ENCODE measurements at places on chromosomes 7 and 10. TPM values are rescaled to one million over a fixed set of nuclear protein-coding genes. Genes with fewer than 3 reads are reported as not detected.
A peak's percentile ranks its signal among the peaks of the same experiment; 100 is the strongest.

DNA sequence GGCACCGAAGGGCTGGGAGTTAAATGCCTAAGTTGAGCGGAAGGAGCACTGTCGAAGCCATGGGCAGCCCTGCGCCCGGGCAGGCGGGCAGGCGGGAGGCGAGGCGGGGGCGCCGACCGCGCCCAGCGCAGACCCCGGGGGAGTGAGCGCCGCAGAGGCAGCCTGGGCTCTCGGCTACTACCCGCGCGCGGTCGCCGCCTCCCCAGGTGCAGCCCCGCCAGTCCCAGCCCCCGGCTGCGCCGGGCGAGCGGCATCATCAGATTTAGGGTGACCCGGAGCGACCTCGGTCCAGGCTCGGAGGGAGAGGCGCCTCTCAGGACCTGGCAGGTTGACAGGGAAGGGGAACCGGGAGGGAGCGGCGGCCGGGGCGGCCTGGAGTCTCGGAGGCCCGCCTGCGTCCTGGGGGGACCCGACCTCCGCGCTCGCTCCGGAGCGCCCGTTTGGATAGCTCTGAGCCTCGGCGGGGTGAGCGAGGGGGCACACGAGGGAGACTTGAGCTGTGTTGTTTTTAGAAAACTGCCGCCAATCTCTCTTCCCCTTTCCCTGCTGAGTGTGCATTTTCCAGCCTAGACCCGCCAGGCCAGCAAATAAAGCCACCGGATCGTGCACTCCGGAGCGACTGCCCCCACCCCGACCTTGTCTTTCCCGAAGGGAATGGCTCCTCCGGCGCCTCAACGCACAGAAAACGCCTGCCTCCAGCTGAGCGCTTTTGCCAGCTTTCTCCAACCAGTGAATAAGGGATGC, 2.3 kb upstream of the NRP1 start:
- H3K27me3 ChIP-seq = no peaks in the 10 kb centered on the region
- peaks cover 22% of the 10 kb centered on the region for H3K36me3 ChIP-seq
- H3K27ac ChIP-seq = peak overlapping the region; percentile 96
- peaks cover 57% of the 10 kb centered on the region for H3K4me1 ChIP-seq

- H3K4me1 ChIP-seq = peaks cover 66% of the 10 kb centered on the region
- peak overlapping the region; percentile 8 for H3K27ac ChIP-seq
- no peak overlapping the region for H3K4me3 ChIP-seq
- H3K27me3 ChIP-seq = no peaks in the 10 kb centered on the region
- peaks cover 24% of the 10 kb centered on the region for H3K36me3 ChIP-seq
Measured at GRCh38 chr7:24751484-24751883, 5.8 kb downstream of the GSDME start.

DNA sequence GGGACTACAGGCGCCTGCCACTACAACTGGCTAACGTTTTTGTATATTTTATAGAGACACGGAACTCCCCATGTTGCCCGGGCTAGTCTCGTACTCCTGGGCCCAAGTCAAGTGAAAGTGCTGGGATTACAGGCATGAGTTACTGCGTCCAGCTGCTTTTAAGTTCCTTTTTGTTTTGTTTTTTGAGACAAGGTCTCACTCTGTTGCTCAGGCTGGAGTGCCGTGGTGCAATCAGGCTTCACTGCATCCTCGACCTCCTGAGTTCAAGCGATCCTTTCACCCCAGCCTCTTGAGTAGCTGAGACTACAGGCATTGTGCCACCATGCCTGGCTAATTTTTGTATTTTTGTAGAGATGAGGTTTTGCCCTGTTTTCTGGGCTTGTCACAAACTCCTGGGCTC, 155.0 kb downstream of the GALNT17 start:
- no peaks in the 10 kb centered on the region for H3K36me3 ChIP-seq
- H3K27me3 ChIP-seq = no peaks in the 10 kb centered on the region
- no peak overlapping the region for H3K27ac ChIP-seq

GRCh38 chr10:34097682-34098081, 717.4 kb downstream of the PARD3 start:
- H3K4me1 ChIP-seq = peaks cover 18% of the 10 kb centered on the region
- H3K36me3 ChIP-seq = no peaks in the 10 kb centered on the region
- DNase-seq = no peak
- no peak overlapping the region for H3K4me3 ChIP-seq
- peaks cover 10% of the 10 kb centered on the region for H3K27me3 ChIP-seq

DNA sequence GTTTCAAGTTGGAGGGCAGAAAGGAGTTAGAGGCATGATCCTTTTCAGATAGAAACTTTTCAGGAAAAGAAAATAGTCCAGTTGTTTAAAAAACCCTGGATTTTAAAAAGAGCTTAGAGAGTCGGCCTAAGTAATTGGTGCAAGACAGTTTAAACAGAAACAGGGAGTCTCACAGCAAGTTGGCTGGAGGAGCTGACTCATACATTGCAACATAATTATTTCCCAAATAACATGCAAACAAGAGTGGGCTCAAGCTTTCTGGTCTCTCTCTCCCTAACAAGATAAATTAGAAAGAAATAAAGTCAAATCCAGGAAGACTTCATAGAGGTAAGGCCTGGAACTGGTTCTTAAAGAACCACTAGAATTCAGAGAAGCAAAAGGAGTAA, 100.3 kb upstream of the AGBL3 start:
- H3K27me3 ChIP-seq = peaks cover 62% of the 10 kb centered on the region
- peak overlapping the region; percentile 93 for H3K27ac ChIP-seq
- peaks cover 56% of the 10 kb centered on the region for H3K36me3 ChIP-seq
- peaks cover 90% of the 10 kb centered on the region for H3K4me1 ChIP-seq

DNA sequence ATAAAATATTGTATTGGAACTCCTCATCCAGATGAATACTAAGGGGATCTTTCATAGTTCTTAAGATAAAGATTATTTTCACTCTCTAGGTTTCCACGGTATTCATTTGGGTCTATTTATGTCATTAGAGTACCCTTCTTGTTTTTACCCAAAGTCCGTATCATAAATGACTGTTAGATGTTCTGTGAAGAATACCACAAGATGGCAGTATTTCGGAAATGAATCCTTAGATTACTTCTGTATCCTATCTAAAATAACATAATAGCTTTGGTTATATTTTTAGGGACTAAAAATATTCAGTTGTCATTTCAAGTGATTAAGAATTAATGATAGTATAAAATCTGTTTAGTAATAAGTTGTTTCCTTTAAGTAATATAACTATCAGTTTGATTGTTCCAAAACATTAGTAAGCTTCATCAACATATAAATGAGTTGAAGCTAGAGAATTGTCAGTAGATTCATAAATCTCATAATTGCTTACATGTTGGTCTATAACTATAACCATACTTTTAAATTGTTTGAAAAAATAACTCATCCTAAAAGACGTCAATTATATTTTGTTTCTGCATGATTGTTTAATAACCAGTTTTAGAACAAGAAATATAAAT, 337.5 kb upstream of the KCND2 start:
- no peaks in the 10 kb centered on the region for H3K4me1 ChIP-seq
- no peaks in the 10 kb centered on the region for H3K36me3 ChIP-seq
- no peak overlapping the region for H3K4me3 ChIP-seq

DNA sequence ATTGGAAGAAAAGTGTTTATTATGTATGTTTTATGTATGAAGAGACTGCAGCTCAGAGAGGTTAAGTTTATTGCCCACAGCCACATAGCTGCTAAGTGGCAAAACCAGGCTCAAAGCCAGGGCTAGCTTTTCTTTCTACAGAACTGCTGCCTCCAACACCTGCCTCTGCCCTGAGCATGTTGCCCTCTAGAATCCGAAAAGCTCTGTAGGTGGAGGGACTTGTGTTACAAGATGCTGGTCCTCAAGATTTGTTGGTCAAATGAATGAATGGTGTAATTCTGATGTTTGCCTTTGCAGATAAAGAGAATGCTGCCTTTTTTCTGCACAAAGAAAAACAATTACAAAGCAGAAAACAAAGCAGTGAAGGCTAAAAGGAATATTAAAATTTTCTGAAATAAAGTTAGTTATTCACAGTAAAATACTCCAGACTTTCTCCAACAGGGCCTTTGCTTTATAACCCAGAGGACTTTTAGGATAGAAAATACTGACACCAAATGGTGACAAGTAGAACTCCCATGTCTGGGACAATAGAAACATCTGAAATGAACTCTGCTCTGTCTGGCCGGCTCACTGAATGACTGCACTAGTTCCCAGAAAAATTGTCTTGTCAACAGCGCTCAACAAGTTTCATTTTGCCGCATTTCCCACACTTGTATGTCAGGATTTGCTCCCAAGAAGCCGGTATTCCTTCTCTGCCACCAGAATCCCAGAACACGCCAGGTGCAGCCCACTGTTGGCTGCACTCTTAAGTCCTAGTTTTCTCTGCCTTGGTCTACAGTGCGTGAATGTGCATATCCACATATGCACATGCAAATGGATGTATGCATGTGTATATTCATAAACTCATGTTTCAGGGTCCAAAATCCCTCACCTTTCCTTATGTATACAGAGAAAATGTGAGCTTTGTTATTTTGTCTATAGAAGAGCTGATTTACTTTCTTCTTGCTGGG, 11.0 kb upstream of the DNTT start:
- peaks cover 4% of the 10 kb centered on the region for H3K27me3 ChIP-seq
- H3K4me3 ChIP-seq = no peak overlapping the region
- no peak overlapping the region for H3K27ac ChIP-seq

DNA sequence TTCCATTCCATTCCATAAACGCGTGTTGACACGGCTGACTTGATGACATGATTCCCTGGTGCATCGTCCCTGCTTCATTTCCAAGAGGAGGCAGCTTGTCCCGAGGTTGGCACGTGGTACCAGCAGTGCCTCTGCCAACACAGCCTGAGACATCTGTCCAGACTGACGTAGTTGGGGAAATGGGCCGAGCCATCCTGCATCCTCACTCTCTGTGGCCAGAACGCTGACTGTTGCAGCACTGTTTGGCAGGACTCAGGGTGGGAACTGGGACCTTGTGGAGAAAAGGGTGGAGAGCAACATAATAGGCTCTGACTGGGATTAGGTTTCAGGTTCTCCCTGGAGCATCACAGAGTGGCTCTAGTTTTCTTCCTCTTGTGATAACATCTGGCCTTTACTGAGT, 118.6 kb upstream of the BTBD16 start:
- H3K27ac ChIP-seq = peak overlapping the region; percentile 47
- peaks cover 62% of the 10 kb centered on the region for H3K4me1 ChIP-seq
- no peak overlapping the region for H3K4me3 ChIP-seq

GRCh38 chr10:76303682-76304316, 872.4 kb downstream of the LRMDA start:
- peaks cover 47% of the 10 kb centered on the region for H3K4me1 ChIP-seq
- peaks cover 7% of the 10 kb centered on the region for H3K36me3 ChIP-seq
- H3K27me3 ChIP-seq = peaks cover 2% of the 10 kb centered on the region
- no peak overlapping the region for H3K4me3 ChIP-seq
- DNase-seq = peak; percentile 71
- H3K27ac ChIP-seq = no peak overlapping the region

GRCh38 chr10:48651839-48652238, 32.8 kb upstream of the WDFY4 start:
- H3K4me3 ChIP-seq = no peak overlapping the region
- H3K27me3 ChIP-seq = no peaks in the 10 kb centered on the region
- peaks cover 61% of the 10 kb centered on the region for H3K4me1 ChIP-seq
- peaks cover 26% of the 10 kb centered on the region for H3K36me3 ChIP-seq
- DNase-seq = no peak

DNA sequence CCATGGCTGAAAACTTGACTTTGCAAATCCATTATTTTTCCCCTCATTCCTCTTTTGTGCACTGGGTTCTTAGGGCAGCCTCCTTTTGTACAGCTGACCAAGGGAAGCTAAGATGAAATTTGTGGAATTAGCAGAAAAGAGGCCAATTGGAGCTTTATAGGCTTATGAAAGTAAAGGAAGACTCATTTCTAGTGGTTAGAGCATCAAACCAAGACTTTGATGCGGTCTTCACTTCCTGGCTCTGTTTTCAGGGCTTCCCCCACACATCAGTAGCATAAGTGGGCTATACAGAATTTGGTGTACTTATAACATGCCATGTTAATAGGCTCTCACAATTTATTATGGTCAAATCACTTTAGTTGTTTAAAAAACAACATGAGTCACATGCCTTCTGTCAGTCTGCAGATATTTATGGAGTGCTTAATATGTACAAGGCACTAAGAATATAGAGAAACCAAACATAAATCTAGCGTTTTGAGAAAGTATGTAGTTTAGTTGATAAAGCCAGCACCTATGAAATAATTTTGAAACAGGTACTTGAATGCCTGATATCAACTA, 5.7 kb downstream of the AUTS2 start:
- H3K27me3 ChIP-seq = peaks cover 1% of the 10 kb centered on the region
- DNase-seq = no peak
- H3K36me3 ChIP-seq = no peaks in the 10 kb centered on the region
- no peak overlapping the region for H3K27ac ChIP-seq
- no peak overlapping the region for H3K4me3 ChIP-seq
- no peaks in the 10 kb centered on the region for H3K4me1 ChIP-seq

GRCh38 chr10:90414926-90415325, 442.9 kb downstream of the HTR7 start:
- no peak overlapping the region for H3K4me3 ChIP-seq
- H3K27ac ChIP-seq = no peak overlapping the region
- H3K36me3 ChIP-seq = no peaks in the 10 kb centered on the region
- H3K27me3 ChIP-seq = no peaks in the 10 kb centered on the region

- H3K4me1 ChIP-seq = peaks cover 20% of the 10 kb centered on the region
- no peak for DNase-seq
- H3K4me3 ChIP-seq = no peak overlapping the region
- peaks cover 7% of the 10 kb centered on the region for H3K27me3 ChIP-seq
- H3K36me3 ChIP-seq = no peaks in the 10 kb centered on the region
Measured at GRCh38 chr10:4887501-4887900, 61.5 kb downstream of the AKR1E2 start.

DNA sequence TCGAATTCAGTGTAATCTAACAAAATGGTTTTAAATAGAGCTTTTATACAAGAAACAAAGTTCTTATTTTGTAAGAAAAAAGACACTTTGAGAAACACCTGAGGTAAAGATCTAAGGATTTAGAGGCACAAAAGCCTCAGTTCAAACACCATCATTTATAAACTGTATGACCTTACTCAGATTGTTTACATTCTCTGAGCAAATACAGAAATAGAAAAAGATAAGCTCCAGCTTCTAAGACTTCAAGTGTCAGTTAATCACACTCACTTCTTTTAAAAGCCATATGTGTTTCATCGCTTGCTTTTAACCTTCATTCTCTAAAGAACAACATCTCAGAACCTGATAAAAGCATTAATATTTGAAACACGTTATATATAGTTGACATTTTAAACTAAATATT, 27.9 kb downstream of the CADPS2 start:
- H3K4me1 ChIP-seq = no peaks in the 10 kb centered on the region
- no peak overlapping the region for H3K4me3 ChIP-seq
- no peaks in the 10 kb centered on the region for H3K36me3 ChIP-seq
- H3K27me3 ChIP-seq = no peaks in the 10 kb centered on the region
- H3K27ac ChIP-seq = no peak overlapping the region

- no peak for DNase-seq
- H3K27me3 ChIP-seq = no peaks in the 10 kb centered on the region
- H3K36me3 ChIP-seq = no peaks in the 10 kb centered on the region
- H3K4me1 ChIP-seq = no peaks in the 10 kb centered on the region
Measured at GRCh38 chr7:52525772-52526341, 509.6 kb upstream of the POM121L12 start.

SPDYE2 gene
- total RNA-seq = not detected

HMX2 gene
- not detected for total RNA-seq

CDK1 gene
- 17.1 TPM for total RNA-seq

WNT16 gene
- 0.18 TPM for total RNA-seq
